ENCODE measurements at places on chromosomes 5 and 9.
A peak's percentile ranks its signal among the peaks of the same experiment; 100 is the strongest.

- no peak overlapping the region for H3K27ac ChIP-seq
- H3K4me3 ChIP-seq: no peak overlapping the region
Observed at GRCh38 chr5:160904591-160904990, 52.6 kb upstream of the ATP10B start.

DNA sequence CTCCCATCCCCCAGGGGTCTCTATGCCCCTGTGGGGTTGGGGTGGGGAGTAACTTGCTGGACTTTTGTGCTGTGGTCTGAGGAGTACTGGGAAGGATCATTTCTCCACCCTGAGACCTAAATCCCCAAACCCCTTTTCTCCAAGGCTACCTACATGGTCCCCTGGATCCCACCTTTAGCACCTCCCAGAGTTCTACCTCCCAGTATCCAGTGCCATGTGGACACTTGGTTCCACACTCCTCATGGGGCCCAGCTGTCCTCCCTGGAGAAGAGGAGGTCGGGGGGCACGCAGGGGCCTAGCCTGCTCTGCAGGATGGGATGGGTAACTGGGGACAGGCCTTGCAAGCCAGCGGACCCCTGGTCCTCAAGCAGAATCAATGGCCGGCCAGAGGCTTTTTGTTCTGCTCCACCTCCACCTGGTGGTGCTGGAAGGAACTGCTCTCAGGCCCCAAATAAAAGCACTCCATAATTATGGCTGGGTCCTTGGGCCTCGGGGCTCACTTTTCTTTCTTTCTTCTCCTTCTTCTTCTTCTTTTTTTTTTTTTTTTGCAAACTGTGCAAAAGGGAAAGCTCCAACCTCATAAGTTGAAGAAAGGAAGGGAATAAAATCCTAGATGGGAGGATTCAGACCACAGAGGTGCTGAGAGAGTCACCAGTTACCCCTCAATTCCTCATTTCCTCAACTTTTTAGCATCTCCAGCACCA, 68.4 kb downstream of the PSD2 start:
- no peaks in the 10 kb centered on the region for H3K36me3 ChIP-seq
- DNase-seq: peak; percentile 32
- no peak overlapping the region for H3K4me3 ChIP-seq
- H3K27me3 ChIP-seq: peaks cover 30% of the 10 kb centered on the region

- peaks cover 37% of the 10 kb centered on the region for H3K36me3 ChIP-seq
- H3K4me3 ChIP-seq: no peak overlapping the region
- H3K27ac ChIP-seq: no peak overlapping the region
- no peaks in the 10 kb centered on the region for H3K27me3 ChIP-seq
- H3K4me1 ChIP-seq: peaks cover 12% of the 10 kb centered on the region
- no peak for DNase-seq
Observed at GRCh38 chr5:54551926-54552325, 34.4 kb downstream of the SNX18 start.

GRCh38 chr5:174849426-174849825, 125.0 kb downstream of the MSX2 start:
- no peak for DNase-seq
- no peaks in the 10 kb centered on the region for H3K27me3 ChIP-seq
- no peak overlapping the region for H3K4me3 ChIP-seq

DNA sequence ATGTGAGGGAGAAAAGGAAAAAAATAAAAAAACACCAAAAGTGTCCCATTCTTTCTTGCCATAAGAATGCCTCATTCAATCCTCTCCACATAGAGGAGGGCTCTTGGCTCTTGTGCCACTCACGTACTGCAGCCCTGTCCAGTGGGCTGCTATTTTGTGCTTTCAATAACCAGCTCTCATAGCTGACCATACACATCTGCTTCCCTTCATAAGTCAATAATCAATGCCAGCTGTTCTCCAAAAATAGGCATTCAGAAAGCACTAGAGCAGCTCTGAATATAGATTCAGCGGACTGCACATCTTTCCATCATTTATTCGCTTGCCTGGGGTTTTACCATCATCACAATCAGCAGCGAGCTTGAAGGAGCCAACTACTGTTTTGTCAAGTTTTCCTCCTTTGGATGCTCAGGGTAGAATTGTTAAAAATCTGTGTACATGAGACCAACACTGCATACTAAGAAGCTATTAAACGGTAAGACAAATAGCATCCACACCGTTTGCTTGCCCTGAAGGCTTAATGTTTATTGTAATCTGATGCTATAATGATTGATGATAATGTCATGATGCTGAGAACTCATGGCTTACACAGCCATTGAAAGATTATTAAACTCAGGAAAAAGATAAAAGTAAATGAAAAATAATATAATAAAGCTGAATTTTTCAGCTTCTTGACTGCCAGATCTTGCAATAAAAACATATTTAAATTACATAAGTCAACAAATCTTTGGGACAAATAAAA, 80.0 kb downstream of the OXCT1 start:
- no peak overlapping the region for H3K27ac ChIP-seq
- H3K36me3 ChIP-seq: peaks cover 44% of the 10 kb centered on the region
- no peaks in the 10 kb centered on the region for H3K27me3 ChIP-seq

- H3K36me3 ChIP-seq: no peaks in the 10 kb centered on the region
- no peaks in the 10 kb centered on the region for H3K27me3 ChIP-seq
- H3K4me3 ChIP-seq: no peak overlapping the region
- H3K4me1 ChIP-seq: no peaks in the 10 kb centered on the region
- no peak overlapping the region for H3K27ac ChIP-seq
- DNase-seq: no peak
Observed at GRCh38 chr5:128778474-128778873, 186.8 kb upstream of the SLC27A6 start.

DNA sequence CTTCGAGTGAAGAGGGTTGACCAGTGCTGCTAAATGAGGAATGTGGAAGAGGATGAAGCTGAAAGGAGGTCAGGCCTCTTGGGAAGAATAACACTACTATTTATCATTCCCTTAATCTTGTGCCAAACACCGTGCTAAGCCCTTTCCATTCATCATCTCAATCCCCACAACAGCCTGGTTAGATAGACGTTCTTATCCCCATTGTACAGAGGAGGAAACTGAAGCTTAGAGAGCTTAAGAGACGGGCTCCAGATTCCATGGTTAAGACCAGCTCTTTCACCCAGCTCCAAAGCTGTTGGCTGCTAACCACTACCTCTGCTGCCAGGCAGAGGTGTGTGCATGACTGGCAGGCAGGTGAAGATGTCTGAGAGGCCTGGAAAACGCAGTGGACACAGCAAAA, 868 bp upstream of the EPB41L4B start:
- H3K27ac ChIP-seq: no peak overlapping the region
- peaks cover 3% of the 10 kb centered on the region for H3K36me3 ChIP-seq

DNA sequence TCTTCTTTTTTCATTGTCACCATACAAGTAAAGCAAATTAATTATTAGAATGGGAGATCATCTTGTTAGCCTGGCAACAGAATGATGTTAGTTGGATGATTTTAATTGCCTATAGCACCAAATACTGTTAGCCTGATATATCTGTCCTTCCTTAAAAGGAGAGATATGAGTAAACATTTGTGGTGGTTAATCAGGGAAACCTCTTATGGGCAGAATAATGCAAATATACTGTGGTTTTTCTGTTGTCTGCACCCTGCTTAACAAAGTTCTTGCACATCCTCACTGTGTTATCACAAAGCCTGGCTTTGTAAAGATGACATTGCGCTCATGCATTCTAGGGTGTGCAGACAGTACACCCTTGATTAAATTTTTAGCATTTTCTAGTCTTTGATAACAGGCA, 254.9 kb upstream of the SMC2 start:
- no peaks in the 10 kb centered on the region for H3K4me1 ChIP-seq
- no peak overlapping the region for H3K4me3 ChIP-seq
- H3K36me3 ChIP-seq: no peaks in the 10 kb centered on the region
- H3K27me3 ChIP-seq: no peaks in the 10 kb centered on the region
- no peak for DNase-seq

GRCh38 chr5:98638701-98639100, 134.8 kb upstream of the RGMB start:
- H3K36me3 ChIP-seq: no peaks in the 10 kb centered on the region
- no peak for DNase-seq
- no peak overlapping the region for H3K4me3 ChIP-seq
- no peak overlapping the region for H3K27ac ChIP-seq
- H3K4me1 ChIP-seq: no peaks in the 10 kb centered on the region
- no peaks in the 10 kb centered on the region for H3K27me3 ChIP-seq

DNA sequence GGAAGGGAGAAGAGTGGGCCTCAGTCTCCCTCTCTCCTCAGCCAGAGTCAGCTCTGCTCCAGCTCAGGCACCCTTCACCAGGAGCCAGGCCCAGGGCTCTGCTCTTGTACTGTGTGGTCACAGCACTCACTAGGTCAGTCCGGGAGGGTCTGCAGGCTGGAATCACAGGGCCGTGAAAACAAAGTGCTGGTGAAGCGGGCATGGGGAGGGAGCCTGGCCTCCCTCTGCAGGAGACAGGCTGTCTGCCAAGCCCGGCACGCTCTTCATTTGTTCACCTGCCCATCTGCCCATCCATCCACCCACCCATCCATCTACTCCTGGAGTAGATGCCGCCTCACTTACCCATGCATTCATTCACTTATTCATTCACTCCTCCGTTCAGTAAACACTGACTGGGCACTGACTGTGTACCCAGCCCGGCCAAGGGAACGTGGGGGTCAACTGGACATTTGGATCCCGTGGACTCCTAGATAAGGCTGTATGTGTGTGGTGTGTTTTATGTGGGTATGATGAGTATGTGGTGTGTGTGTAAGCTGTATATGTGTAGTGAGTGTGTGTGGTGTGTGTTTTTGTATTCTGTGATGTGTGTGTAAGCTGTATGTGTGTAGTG, 3.6 kb downstream of the SPAAR start:
- peaks cover 15% of the 10 kb centered on the region for H3K27me3 ChIP-seq
- H3K4me1 ChIP-seq: peaks cover 17% of the 10 kb centered on the region
- H3K36me3 ChIP-seq: no peaks in the 10 kb centered on the region
- no peak overlapping the region for H3K27ac ChIP-seq
- no peak for DNase-seq
- no peak overlapping the region for H3K4me3 ChIP-seq

- H3K27me3 ChIP-seq: no peaks in the 10 kb centered on the region
- no peaks in the 10 kb centered on the region for H3K4me1 ChIP-seq
- no peaks in the 10 kb centered on the region for H3K36me3 ChIP-seq
Observed at GRCh38 chr5:60382716-60383115, 317.2 kb downstream of the DEPDC1B start.

DNA sequence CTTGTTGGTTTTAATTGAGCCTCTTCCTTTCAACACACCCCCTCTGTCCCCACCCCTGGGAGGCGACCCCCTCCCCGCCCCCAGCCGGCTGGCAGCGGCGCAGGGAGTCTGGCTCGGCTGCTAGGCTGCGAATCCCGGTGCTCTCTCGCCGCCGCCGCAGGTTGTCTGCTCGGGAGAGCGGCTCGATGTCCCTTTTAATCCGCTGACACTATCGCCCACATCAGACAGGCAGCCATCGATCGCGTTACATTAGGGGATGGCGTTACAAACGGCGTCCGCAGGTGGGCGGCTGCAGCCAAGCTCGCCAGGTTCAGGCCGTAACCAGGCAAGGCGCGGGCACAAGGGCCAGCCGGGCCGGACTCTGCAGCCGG, 1.3 kb downstream of the NR2F1-AS1 start:
- H3K4me1 ChIP-seq: peaks cover 16% of the 10 kb centered on the region
- DNase-seq: no peak
- peaks cover 40% of the 10 kb centered on the region for H3K27me3 ChIP-seq

GRCh38 chr5:43065387-43065947, 25.3 kb upstream of the ANXA2R start:
- peaks cover 28% of the 10 kb centered on the region for H3K36me3 ChIP-seq
- H3K4me1 ChIP-seq: peaks cover 34% of the 10 kb centered on the region
- H3K27ac ChIP-seq: peak overlapping the region; percentile 100
- H3K4me3 ChIP-seq: peak overlapping the region; percentile 100
- no peaks in the 10 kb centered on the region for H3K27me3 ChIP-seq

- H3K27me3 ChIP-seq: no peaks in the 10 kb centered on the region
- no peak overlapping the region for H3K4me3 ChIP-seq
- no peaks in the 10 kb centered on the region for H3K36me3 ChIP-seq
- peak; percentile 6 for DNase-seq
Observed at GRCh38 chr5:54217826-54218503, 92.4 kb downstream of the ARL15 start.

GRCh38 chr5:114174837-114175236, 187.0 kb upstream of the KCNN2 start:
- H3K4me3 ChIP-seq: no peak overlapping the region
- no peaks in the 10 kb centered on the region for H3K4me1 ChIP-seq
- DNase-seq: no peak
- no peak overlapping the region for H3K27ac ChIP-seq
- no peaks in the 10 kb centered on the region for H3K27me3 ChIP-seq
- H3K36me3 ChIP-seq: no peaks in the 10 kb centered on the region
